CD4-positive, alpha-beta T cell treated with Interleukin-2 at 100 ng/mL for 4 hours (primary cell): ENCODE measurements at places on chromosomes 1 and 21.

DNA sequence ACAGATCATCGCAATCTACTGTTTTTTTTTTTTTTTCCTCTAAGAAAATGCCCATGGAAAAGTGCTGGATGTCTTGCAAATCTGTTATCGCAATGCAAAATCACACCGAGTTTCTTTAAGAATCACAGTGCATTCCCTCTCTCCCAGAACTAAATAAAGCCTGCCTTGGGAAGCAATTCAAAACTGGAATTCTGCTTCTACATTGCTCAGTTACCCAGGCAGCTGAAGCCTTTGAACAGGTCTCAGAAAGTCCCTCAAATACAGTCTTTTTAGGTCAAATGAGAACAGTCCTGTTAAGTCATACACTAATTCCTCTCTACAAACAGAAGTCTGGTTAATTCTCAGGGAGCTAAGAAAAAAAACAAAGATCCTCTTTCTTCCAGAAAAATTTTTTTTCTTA lies 46.3 kb downstream of the SLC30A10 start:
- DNase-seq, result no peak

GRCh38 chr1:222301652-222302051 lies 246.3 kb downstream of the HHIPL2 start:
- no peak for DNase-seq

DNA sequence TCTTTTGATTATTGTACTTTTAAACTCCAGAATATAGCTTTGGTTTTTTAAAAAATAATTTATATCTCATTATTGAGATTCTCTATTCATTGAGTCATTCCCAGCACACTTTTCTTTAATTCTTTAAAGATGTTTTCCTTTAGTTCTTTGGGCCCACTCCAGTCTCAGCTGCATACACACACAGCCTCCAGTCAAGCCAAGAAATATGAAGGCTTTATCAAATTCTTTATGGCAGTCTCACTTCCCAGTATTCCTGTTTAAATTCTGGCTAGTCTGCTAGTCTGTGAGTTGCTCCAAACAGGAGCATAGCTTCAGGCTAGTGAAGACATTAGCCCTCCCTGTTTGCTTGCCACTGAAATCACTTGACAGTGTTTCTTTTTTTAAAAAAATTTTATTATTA lies 61.2 kb downstream of the CRP start:
- DNase-seq, result no peak

DNA sequence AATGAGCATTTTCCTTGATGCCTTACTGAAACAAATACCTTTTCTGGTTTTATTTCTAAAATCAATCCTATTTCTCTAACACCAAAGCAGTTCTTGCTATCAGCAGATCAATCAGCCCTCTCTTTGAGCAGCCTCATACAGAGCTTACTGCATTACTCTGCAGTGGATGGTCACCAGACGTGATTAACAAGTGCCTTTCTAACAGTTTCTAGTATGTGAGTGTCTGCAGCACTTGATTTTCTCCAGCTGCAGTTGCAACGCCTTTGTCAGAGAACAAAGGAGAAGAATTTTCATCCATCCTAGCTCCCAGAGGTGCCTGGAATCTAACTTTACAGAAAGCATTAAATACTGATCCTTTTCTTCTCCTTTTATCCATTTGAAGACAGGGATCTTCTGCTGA lies 177.3 kb upstream of the SGIP1 start:
- no peak for DNase-seq

DNA sequence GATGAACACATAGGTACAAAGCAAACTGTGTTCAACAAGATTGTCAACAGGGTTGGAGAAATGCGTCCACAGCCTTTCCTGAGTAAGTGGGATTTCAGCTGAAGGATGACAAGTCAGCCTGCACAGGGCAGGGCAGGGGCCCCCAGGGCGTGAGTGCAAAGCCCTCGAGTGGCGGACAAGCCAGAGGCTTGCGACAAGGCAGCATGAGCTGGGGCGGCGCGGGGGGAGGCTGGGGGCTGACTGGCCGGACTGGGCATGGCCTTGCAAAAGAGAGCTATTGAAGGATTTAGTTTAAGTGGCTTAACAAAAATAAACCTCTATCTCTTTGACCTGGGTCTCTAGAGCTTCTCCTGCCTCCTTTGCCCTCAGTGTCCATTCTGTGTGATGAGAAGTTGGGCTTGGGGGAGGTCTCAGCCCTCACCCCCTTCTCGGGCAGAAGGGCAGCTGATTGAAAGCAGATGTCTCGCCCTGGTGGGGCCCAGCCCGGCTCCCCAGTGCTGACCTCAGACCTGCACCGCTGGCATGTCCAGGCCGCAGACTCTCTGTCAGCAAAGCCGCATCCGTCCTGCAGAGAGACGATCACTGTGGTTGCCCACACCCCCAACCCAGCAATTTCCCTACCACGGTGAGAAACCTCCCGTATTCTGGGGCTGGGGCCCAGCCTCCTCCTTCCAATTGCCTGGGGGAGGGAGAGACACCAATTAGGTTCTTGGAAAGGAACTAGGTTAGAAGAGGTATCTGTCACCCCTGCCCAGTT lies 24.3 kb upstream of the EPS8L3 start:
- no peak for DNase-seq

DNA sequence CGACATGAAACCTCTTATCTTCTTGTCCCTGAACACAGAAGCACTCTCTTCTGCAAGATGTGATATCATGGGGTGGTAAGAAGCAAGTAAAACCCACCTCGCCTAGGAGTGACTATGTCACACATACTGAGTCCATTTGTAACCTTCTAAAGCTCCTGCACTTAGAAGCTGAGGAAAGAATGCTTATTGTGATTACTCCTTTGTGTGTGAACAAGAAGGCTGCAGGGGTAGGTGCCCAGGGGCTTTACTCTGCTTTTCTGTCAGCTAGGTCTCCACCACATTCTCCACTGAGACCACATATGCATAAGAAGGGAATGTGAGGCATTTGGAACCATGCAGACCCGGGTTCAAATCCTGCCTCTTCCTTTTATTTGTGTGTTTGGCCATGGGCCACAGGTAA lies 144.3 kb downstream of the DMRTA2 start:
- DNase-seq, result no peak

GRCh38 chr1:168419736-168420135 lies 124.1 kb downstream of the XCL2 start:
- DNase-seq, result no peak

GRCh38 chr21:22795091-22795490 lies 1796.9 kb downstream of the NCAM2 start:
- DNase-seq, result no peak
